ENCODE measurements at places on chromosomes 6 and 20. TPM values are rescaled to one million over a fixed set of nuclear protein-coding genes. Genes with fewer than 3 reads are reported as not detected.

The HRH3 gene
- total RNA-seq: not detected

The PMEPA1 gene
- total RNA-seq: 396 TPM

The HCRTR2 gene
- not detected for total RNA-seq

The NHLRC1 gene
- 1.3 TPM for total RNA-seq

The ADAM33 gene
- total RNA-seq: not detected

The PPDPF gene
- 326 TPM for total RNA-seq

The MCM3 gene
- total RNA-seq: 77.1 TPM
